ENCODE measurements at places on chromosomes 1 and 21.

GRCh38 chr1:54361342-54361741, 44.9 kb downstream of the SSBP3 start:
- DNase-seq = no peak

- no peak for DNase-seq
Measured at GRCh38 chr1:19327301-19327700, 15.2 kb downstream of the SLC66A1 start.

- DNase-seq = no peak
Measured at GRCh38 chr1:192561301-192561700, 14.3 kb upstream of the RGS1 start.

GRCh38 chr1:217924924-217925323, 293.8 kb downstream of the SPATA17 start:
- no peak for DNase-seq

- peak; percentile 33 for DNase-seq
Measured at GRCh38 chr1:58773406-58773840, 10.4 kb downstream of the JUN start.

- peak; percentile 25 for DNase-seq
Measured at GRCh38 chr1:10975567-10976326, 36.7 kb upstream of the TARDBP start.
